Caco-2 (cell line): ENCODE measurements at places on chromosomes 3 and 15.

- DNase-seq = no peak
These were observed 28.6 kb downstream of the EHD4 start for GRCh38 chr15:41943543-41944312.

DNA sequence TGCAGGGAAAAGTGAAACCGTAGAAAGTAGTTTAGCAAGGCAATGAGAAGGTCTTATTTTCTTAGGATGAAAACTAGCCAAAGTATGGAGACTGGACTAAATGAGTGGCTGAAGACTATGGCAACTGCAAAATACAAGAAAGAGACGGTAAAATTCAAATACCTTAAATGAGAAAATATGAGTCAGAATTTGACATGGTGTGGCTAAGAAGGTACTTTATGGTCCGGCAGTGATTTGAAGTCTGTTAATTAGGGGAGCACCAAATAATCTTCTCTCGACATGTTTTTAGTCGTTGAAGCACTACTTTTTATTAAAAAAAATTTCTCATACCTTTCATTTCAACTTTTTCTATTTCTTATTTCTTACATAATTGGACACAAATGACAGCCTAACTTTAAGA is 12.8 kb upstream of the CMC1 start:
- DNase-seq = no peak

- peak; percentile 30 for DNase-seq
These were observed 47.5 kb downstream of the ALDH1L1 start for GRCh38 chr3:126132751-126133511.

GRCh38 chr15:29962407-29962806 is 120.3 kb upstream of the GOLGA8J start:
- DNase-seq = no peak

DNA sequence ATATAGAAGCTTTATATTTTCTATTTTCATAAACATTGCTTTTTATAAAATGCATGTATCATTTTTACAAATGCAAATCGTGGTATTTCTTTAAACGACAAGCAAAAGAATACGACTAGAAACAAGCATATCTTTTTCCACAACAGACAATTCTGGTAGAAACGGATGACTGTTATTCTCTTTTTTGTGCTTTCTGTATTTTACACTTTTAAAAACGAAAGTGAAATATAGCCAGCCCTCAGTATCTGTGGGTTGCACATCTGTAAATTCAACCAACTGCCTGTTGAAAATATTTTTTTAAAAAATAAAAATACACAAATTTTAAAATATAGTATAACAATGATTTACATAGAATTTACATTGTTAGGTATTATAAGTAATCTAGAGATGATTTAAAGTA is 61.3 kb downstream of the PRTG start:
- no peak for DNase-seq

DNA sequence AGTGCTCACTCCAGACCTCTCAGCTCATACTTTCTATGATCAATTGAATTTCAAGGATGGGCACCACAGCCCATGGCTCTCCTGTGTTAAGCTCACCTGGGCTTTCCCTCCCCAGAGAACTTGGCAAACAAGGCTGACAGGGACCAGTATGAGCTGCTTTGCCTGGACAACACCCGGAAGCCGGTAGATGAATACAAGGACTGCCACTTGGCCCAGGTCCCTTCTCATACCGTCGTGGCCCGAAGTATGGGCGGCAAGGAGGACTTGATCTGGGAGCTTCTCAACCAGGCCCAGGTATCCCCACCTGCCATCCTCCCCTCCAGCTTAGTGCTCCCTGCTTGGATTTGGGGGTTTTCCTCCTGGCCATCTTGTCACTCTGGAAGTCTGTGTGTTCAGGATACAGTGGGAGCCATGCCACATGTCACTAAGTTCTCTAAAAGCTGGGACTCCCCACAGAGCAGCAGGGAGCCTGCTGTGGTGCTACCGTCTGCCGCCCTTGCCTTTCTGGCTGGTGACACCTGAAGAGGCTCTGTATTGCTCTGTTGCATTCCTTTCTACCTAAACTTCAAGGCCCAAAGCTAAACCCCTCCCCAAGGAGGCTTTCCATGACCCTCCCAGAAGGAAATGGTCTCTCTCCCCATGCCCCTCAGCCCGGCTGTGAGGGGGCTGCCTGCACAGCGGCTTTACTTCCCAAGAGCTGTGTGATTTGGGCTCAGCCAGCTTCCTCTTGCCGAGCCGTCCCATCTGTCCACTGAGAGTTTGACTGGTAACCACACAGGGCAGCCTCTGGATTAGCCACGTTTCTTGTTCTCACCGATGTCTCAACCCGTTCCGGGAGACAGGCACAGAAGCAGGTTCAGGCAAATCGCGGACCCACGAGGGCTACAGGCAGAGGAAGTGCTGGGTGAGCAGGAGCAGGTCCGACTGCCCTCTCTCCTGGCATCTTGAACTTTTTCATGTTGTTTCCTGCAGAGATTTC is 10.8 kb downstream of the TF start:
- no peak for DNase-seq

DNA sequence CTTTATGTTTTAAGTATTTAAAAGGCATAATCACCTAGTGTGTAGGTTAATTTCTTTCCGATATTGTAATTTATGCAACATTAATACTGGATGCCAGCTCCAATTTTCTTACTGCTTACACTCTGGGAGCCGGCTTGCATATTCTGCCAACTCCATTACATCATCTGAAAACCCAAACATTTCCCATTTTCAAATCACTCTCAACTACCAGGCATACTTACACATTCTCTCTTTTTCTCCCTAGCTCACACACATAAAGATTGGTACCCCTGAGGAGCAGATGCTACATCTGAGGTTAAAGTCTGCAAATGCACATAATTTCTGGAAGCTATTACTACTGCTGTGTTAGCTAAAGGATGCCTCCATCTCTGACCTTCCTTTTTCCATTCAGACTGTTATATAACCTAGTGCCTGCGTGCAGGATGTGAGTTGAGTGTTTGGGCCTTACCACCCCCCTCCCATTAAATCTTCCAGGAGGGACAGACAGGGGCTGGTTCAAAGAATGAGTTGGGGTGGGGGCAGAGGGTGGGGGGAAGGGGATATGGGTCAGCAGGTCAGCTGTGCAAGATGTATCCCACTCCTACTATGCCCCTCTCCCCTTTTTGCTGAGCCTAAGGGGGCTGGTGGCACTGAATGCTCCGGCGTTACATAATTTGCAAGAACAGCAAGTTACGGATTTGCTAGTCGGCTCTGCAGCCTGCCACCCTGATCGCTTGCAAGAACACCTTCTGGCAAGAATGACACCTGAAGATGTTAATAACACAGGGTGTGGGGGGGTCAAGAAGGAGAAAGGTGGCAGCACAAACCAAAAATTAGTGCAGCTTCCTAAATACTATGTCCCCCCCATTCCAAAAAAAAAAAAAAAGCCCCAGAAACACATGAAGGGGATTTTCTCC is 2.5 kb downstream of the RORA start:
- DNase-seq = no peak

DNA sequence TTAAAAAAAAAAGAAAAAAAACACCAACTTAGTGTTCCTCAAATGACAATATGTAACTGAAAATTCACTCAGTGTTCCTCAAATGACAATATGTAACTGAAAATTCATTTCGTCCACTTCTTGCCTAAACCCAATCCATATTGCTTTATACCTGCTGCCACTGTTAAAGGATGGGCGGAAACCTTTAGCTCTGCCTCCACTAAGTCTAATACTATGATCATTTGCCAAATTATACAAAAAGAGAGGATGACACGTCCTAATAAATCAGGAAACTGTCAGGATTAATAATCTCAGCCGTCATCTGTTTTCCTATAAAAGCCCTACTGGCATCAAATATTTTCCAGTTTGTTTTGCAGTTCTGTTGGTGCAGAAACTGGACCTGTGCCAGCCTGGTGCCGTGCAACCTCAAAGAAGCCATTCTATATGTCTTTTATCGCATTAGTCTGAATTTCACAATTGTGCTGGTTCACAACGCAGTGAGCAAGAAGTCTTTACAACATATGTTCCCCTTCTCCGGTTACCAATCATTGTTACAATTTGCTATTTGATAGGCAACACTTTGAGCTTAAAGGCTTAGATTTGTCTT is 160.4 kb upstream of the KCNH8 start:
- DNase-seq = no peak

GRCh38 chr15:40146037-40146436 is 14.8 kb upstream of the BUB1B start:
- DNase-seq = no peak

- DNase-seq = peak; percentile 85
These were observed 22.1 kb downstream of the TYRO3 start for GRCh38 chr15:41581110-41581509.

GRCh38 chr3:127002195-127003174 is 19.6 kb downstream of the PLXNA1 start:
- DNase-seq = no peak
